Naive thymus-derived CD4-positive, alpha-beta T cell (primary cell): ENCODE measurements at places on chromosomes 3 and 15. TPM values are rescaled to one million over a fixed set of nuclear protein-coding genes. Genes with fewer than 3 reads are reported as not detected.
A peak's percentile ranks its signal among the peaks of the same experiment; 100 is the strongest.

- no peaks in the 10 kb centered on the region for H3K27me3 ChIP-seq
- DNase-seq: no peak
- H3K36me3 ChIP-seq: no peaks in the 10 kb centered on the region
- H3K4me1 ChIP-seq: no peaks in the 10 kb centered on the region
Observed at GRCh38 chr15:33644304-33644703, 324.0 kb upstream of the CHRM5 start.

DNA sequence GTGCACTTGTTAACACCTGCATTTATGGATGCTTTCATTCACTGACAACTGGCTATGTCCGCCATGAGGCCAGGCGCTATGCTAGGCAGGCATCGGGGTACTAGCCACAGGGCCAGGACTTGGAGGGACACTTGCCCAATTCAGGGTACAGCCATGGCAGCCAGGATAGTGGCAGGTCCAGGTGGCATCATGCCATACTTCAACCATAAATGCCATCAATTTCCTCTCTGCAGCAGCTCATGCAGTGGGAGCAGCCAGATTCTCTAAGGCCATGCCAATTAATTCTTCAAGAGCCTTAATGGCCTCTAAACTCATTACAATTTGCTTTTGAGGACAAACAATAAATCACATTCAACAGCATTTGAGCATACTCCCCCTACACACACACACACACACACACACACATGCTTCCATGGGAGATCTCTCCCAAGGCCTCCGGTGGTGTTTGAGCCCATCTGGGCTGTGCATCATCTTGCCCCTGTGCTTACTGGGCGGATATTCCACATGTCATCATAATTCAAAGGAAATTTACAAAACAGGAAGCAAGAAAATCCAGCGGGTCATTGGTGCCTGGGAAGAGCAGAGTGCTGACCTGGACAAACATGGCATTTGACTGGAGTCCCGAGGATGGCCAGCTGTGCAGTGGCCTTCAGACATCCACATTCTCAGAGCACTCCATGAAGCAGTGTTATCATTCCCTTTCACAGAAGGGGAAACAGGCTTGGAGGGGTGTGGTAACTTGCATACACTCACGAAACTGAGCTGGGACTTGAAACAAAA is 109.1 kb downstream of the IQSEC1 start:
- no peaks in the 10 kb centered on the region for H3K36me3 ChIP-seq
- no peaks in the 10 kb centered on the region for H3K27me3 ChIP-seq
- no peak overlapping the region for H3K4me3 ChIP-seq
- DNase-seq: no peak
- H3K27ac ChIP-seq: peak overlapping the region; percentile 16

DNA sequence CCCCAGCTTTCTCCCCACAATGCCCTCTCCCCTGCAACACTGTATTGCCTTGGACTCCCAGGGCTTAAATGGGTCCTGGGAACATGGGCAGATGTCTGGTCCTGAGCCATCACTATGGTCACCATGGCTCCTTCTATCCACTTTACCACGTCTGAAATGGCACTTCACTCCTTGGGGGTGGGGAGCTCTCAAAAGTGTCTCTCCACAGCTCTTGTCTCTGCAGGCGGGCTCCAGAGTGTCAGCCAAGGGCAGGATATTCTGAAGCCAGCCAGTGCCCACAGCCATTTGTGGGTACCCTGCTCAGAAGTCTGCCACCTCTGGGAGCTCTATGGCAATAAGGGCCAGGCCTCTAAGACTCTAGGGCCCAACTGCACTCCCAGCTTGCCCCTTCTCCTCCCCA is 163.9 kb downstream of the PPM1L start:
- DNase-seq: no peak
- no peaks in the 10 kb centered on the region for H3K27me3 ChIP-seq
- H3K36me3 ChIP-seq: no peaks in the 10 kb centered on the region
- H3K27ac ChIP-seq: no peak overlapping the region

- H3K36me3 ChIP-seq: no peaks in the 10 kb centered on the region
- DNase-seq: no peak
- no peak overlapping the region for H3K27ac ChIP-seq
- no peaks in the 10 kb centered on the region for H3K4me1 ChIP-seq
- no peaks in the 10 kb centered on the region for H3K27me3 ChIP-seq
Observed at GRCh38 chr3:175836617-175837016, 977.5 kb downstream of the NAALADL2 start.

- H3K36me3 ChIP-seq: peaks cover 10% of the 10 kb centered on the region
- no peaks in the 10 kb centered on the region for H3K27me3 ChIP-seq
- no peak overlapping the region for H3K4me3 ChIP-seq
Observed at GRCh38 chr15:84666373-84666772, 8.4 kb upstream of the NMB start.

PLSCR4 gene
- 0.42 TPM for total RNA-seq

DNA sequence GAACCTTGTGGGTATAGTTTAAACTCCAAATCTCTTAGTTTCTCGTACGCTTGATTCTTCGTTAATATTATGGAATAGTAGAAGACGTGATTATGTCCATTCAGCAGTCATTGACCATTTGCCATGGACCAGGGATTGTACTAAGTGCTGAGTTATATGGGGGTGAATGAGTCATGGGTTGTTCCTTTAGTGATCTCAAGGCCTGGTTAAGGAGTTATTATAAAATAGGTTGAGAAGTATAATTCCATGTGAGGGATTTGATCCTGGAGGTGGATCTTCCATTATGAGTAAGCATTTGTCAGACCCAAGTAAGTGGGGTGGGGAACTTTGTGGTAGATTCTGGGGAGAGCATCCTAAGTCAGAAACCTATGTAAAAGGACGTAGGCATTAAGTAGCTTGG is 15.4 kb downstream of the NR2C2 start:
- no peak overlapping the region for H3K4me3 ChIP-seq
- no peaks in the 10 kb centered on the region for H3K27me3 ChIP-seq
- no peak for DNase-seq
- H3K4me1 ChIP-seq: peaks cover 17% of the 10 kb centered on the region

GRCh38 chr3:155211266-155211665 is 82.2 kb downstream of the STRIT1 start:
- no peaks in the 10 kb centered on the region for H3K36me3 ChIP-seq
- no peak overlapping the region for H3K27ac ChIP-seq
- H3K4me3 ChIP-seq: no peak overlapping the region

DNA sequence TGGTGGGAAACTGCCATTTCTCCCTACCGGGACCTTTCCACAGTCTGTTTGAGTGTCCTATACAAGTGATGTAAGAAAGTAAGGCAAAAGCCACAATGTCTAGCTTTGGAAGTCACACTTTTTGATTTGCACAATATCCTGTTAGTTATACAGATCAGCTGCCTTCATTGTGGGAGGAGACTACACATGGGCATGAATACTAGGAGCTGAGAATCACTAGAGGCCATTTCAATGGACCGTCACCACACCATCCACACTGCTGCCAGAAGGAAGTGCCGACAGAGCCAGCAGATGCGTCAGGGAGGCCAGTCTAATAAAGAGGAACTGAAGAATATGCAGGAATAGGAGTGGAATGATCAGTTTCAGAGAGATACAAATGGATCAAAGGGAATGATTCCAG is 65.8 kb downstream of the SCN11A start:
- no peaks in the 10 kb centered on the region for H3K4me1 ChIP-seq
- no peak overlapping the region for H3K4me3 ChIP-seq
- no peaks in the 10 kb centered on the region for H3K36me3 ChIP-seq
- no peak for DNase-seq

PLCB2 gene
- total RNA-seq: 181 TPM

TMEM115 gene
- total RNA-seq: 17.7 TPM

PAQR9 gene
- total RNA-seq: not detected

VPS18 gene
- total RNA-seq: 20.1 TPM

DALRD3 gene
- total RNA-seq: 20.9 TPM

OR5K2 gene
- not detected for total RNA-seq

SPATA12 gene
- total RNA-seq: not detected

GRCh38 chr15:66999046-66999968 is 66.1 kb upstream of the SMAD3 start:
- H3K27me3 ChIP-seq: no peaks in the 10 kb centered on the region
- H3K4me3 ChIP-seq: no peak overlapping the region
- no peaks in the 10 kb centered on the region for H3K4me1 ChIP-seq
- H3K27ac ChIP-seq: no peak overlapping the region
- DNase-seq: no peak

- H3K4me1 ChIP-seq: no peaks in the 10 kb centered on the region
- no peak overlapping the region for H3K4me3 ChIP-seq
Observed at GRCh38 chr3:125381314-125381713, 6.2 kb upstream of the ZNF148 start.

GRCh38 chr3:46856576-46857471 is 6.4 kb downstream of the MYL3 start:
- H3K27me3 ChIP-seq: no peaks in the 10 kb centered on the region
- no peaks in the 10 kb centered on the region for H3K4me1 ChIP-seq
- H3K27ac ChIP-seq: no peak overlapping the region
- H3K36me3 ChIP-seq: no peaks in the 10 kb centered on the region
- DNase-seq: no peak

- no peaks in the 10 kb centered on the region for H3K36me3 ChIP-seq
- peak overlapping the region; percentile 63 for H3K4me3 ChIP-seq
- peak; percentile 80 for DNase-seq
- no peaks in the 10 kb centered on the region for H3K27me3 ChIP-seq
- peak overlapping the region; percentile 95 for H3K27ac ChIP-seq
Observed at GRCh38 chr3:25663869-25664811, 567 bp downstream of the TOP2B start.

DNA sequence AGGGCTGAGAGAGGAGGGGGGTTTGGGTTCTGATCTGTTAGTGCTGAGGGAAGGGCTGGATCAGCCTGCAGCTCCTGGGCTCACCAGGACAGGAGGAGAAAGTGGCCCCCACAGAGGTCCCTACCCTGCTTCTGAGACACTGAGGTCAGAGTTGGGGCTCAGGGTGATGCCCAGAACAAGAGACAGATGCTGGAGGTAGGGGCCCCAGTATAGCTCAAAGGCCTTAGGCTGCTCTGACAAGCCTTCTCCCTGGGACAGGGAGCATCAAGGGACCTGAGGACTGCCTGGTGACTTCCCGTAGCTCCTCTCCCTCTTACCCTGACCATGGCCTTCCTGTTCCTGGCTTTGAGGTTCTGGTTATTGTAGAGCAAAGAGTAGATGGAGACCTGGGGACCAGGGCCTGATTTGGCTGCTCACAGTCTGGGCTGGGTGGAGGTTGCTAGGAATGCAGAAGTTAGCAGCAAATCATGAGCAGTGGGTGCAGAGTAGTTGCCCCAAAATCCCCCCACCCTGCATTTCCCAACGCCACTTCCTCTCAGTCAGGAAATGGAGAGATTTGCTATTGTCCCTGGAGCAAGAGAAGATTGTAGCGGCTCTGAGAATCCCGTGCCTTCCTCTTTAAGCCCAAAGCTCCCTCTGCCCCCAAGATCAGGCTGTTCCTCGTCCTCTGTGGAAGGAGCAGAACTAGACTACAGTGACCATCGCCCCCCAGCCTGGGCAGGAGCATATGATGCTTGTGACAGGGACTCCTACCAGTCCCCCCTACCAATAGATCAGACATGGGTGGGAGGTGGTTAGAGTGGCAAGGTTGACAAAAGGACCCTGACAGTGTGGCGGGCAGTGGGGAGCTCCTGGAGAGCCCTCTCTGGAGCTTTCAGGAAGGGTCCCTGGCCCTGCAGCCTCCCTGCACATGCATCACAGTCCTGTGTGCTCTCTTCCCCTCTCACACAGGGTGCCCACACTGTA is 47.4 kb upstream of the SEC22A start:
- H3K4me1 ChIP-seq: no peaks in the 10 kb centered on the region
- no peaks in the 10 kb centered on the region for H3K36me3 ChIP-seq
- H3K27me3 ChIP-seq: no peaks in the 10 kb centered on the region
- no peak overlapping the region for H3K4me3 ChIP-seq
- H3K27ac ChIP-seq: no peak overlapping the region

CFAP20DC gene
- total RNA-seq: 0.24 TPM

DNA sequence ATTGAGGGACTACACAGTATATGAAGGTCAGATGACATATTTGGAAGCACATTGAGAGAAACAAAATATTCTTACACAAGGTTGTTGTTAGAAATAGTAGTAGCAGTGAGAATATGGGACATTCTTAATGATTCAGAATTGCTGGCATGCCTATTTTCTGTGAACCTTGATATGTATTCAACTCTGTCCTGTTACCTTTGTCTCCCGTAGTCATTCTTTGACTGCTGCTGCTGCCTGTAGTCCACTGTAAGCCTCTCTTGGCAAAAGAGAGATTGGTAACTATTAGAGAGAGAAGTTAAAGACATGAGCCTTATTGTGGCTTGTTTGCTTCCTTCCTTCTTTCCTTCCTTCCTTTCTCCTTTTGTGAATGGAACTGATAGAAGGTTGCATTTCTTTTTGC is 64.5 kb downstream of the TCF12 start:
- H3K4me1 ChIP-seq: peaks cover 36% of the 10 kb centered on the region
- H3K36me3 ChIP-seq: no peaks in the 10 kb centered on the region
- H3K4me3 ChIP-seq: no peak overlapping the region
- DNase-seq: no peak

- no peak for DNase-seq
- no peaks in the 10 kb centered on the region for H3K4me1 ChIP-seq
- no peaks in the 10 kb centered on the region for H3K36me3 ChIP-seq
Observed at GRCh38 chr15:69885173-69885955, 212.4 kb downstream of the TLE3 start.

CASR gene
- total RNA-seq: not detected

DNA sequence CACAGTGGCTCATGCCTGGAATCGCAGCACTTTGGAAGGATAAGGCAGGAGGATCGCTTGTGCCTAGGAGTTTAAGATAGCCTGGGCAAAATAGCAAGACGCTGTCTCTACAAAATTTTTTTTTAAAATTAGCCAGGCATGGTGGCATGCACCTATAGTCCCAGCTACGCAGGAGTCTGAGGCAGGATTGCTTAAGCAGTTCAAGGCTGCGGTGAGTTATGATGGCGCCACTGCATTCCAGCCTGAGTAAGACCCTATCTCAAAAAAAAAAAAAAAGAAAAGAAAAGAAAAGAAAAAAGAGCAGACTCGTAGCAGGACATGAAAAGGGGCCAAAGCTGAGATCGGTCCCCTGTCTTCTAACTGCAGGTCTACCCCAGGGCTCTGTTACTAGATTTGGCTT is 18.9 kb downstream of the SRGAP3 start:
- H3K36me3 ChIP-seq: no peaks in the 10 kb centered on the region
- no peaks in the 10 kb centered on the region for H3K4me1 ChIP-seq
- no peak for DNase-seq
- no peaks in the 10 kb centered on the region for H3K27me3 ChIP-seq
- no peak overlapping the region for H3K4me3 ChIP-seq

DNA sequence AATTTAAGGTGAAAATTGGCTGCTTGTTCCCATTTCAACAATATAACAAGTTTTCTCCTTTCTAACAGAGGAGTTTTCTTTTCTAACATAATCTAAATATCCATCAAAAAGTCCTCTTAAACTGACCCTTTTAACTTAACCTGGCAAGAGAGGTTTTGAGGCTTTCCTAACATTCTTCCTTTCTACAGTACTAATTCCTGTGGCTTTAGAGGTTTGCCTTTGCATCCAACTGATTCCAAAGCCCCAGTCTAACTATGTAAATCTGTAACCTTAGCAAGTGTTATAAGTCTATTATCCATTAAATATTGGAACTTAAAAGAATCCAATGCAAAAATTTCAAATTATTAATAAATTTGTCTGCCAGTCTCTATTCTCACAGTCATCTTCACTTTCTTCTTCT is 134.1 kb downstream of the ISL2 start:
- H3K27me3 ChIP-seq: no peaks in the 10 kb centered on the region
- H3K4me1 ChIP-seq: no peaks in the 10 kb centered on the region
- H3K27ac ChIP-seq: no peak overlapping the region
- peaks cover 7% of the 10 kb centered on the region for H3K36me3 ChIP-seq
- no peak for DNase-seq

- no peak for DNase-seq
- H3K4me1 ChIP-seq: no peaks in the 10 kb centered on the region
- no peak overlapping the region for H3K4me3 ChIP-seq
- H3K36me3 ChIP-seq: no peaks in the 10 kb centered on the region
- no peaks in the 10 kb centered on the region for H3K27me3 ChIP-seq
Observed at GRCh38 chr3:185406121-185406620, 43.2 kb downstream of the MAP3K13 start.
